ENCODE measurements at places on chromosomes 13 and 19. TPM values are rescaled to one million over a fixed set of nuclear protein-coding genes. Genes with fewer than 3 reads are reported as not detected.

- H3K36me3 ChIP-seq, result no peaks in the 10 kb centered on the region
- peak overlapping the region; percentile 93 for H3K27ac ChIP-seq
- no peaks in the 10 kb centered on the region for H3K27me3 ChIP-seq
- DNase-seq, result no peak
- no peak overlapping the region for H3K4me3 ChIP-seq
Measured at GRCh38 chr19:13165162-13165997, 15.2 kb downstream of the IER2 start.

DNA sequence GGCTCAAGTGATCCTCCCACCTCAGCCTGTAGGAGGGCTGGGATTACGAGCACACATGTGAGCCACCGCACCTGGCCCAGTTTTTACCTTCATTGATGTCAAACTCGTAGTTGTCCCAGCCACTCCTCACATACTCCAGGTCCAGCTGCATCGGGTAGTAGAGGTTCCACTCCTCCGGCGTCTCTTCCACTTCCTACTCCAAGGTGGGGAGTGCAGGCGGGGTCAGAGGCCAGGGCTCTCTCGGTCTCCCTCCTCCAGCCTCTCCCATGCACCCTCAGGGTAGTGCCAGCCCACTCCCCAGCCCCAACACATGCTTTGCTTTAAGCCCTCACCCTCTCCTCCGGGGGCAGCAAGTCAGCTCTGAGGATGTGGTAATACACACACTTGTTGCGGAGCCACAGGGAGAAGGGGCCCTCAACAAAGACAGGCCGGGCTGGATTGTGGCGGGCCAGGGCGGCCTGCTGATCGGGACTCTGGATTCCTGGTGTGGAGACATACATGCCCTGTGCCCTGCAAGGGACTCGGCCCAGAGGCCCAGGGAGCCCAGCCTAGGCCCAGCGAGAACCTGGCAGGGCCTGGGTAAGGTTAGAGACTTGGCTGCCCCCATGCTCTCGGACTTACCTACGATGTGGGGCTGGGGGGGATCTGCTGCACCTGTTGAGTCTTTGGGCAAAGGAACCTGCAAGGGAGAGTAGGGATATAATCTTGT, 1.9 kb upstream of the ZNF653 start:
- no peaks in the 10 kb centered on the region for H3K27me3 ChIP-seq
- no peak for DNase-seq
- H3K27ac ChIP-seq, result no peak overlapping the region

DNA sequence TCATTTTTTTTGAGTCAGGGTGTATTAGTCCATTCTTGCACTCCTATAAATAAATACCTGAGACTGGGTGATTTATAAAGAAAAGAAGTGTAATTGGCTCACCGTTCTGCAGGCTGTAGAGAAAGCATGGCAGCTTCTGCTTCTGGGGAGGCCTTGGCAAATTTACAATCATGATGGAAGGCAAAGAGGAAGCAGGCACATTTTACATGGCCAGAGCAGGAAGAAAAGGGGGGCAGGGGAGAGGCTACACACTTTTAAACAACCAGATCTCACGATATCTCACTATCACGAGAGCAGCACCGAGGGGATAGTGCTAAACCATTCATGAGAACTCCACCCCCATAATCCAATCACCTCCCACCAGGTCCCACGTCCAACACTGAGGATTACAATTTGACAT, 44.5 kb upstream of the MIR17HG start:
- no peak for DNase-seq
- no peaks in the 10 kb centered on the region for H3K27me3 ChIP-seq
- no peak overlapping the region for H3K27ac ChIP-seq
- H3K4me1 ChIP-seq, result no peaks in the 10 kb centered on the region
- no peak overlapping the region for H3K4me3 ChIP-seq

- H3K27ac ChIP-seq, result no peak overlapping the region
- H3K27me3 ChIP-seq, result peaks cover 11% of the 10 kb centered on the region
- no peaks in the 10 kb centered on the region for H3K36me3 ChIP-seq
- H3K4me1 ChIP-seq, result no peaks in the 10 kb centered on the region
- no peak overlapping the region for H3K4me3 ChIP-seq
Measured at GRCh38 chr19:17599780-17600179, 44.3 kb downstream of the COLGALT1 start.

GRCh38 chr13:52026246-52026626, 1.7 kb downstream of the UTP14C start:
- peaks cover 88% of the 10 kb centered on the region for H3K36me3 ChIP-seq
- H3K27me3 ChIP-seq, result no peaks in the 10 kb centered on the region
- peaks cover 7% of the 10 kb centered on the region for H3K4me1 ChIP-seq
- no peak for DNase-seq

RASGRP4 gene
- 0.55 TPM for total RNA-seq

ZNF442 gene
- total RNA-seq, result 4.3 TPM

Measured in heart right ventricle (tissue), 16 donors.